ENCODE measurements at places on chromosomes 5 and 9. TPM values are rescaled to one million over a fixed set of nuclear protein-coding genes. Genes with fewer than 3 reads are reported as not detected.

The GABRA1 gene
- total RNA-seq = not detected

The TMOD1 gene
- 5.2 TPM for total RNA-seq

The FAM151B gene
- 2.6 TPM for total RNA-seq

The PAEP gene
- total RNA-seq = not detected

The C9orf153 gene
- 0.14 TPM for total RNA-seq

DNA sequence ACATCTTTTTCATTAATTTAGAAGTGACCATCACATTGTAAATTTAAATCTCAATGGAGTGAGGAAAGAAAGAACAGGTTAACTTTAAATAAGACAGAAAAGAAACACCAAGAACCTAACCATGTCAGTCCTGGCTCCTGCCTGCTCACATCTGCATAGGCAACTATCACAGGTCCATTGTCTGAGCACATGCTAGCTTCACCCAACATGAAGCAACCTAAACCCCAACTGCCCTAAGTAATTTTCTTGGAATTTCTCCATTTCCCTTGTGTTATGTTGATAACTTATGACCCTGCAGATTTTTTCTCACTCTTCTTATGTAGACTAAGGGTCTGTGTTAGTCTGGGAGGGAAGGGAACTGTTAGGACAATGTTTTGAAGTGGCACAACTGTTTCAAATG is 2205.8 kb upstream of the ACO1 start:
- no peak for DNase-seq

DNA sequence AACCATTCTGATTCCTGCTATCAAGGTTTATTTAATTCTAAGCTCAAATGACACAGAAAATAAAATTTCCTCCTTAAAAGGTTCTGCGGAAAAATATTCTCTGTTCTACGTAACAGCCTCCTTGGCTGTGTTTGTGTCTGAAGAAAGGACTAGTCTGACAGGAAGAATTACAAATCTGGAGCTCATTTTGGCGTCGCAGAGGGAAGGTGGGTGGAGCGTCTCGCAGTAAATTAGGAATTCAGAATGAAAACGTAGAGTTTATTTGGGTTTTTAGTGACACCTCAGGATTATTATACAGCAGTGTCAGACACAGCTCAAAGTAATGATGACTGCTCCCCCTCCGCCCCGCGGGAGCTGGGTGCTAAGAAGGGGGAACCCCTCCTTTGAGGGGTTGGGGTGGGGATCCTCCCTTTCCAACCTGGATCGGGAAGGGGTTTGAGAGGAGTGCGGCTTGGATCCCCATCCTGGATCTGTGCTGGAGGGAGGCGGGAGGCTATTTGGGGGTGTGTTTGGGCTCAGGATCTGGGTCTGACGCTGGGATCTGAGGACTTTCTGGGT is 933 bp upstream of the TGFBR1 start:
- DNase-seq = peak; percentile 32

DNA sequence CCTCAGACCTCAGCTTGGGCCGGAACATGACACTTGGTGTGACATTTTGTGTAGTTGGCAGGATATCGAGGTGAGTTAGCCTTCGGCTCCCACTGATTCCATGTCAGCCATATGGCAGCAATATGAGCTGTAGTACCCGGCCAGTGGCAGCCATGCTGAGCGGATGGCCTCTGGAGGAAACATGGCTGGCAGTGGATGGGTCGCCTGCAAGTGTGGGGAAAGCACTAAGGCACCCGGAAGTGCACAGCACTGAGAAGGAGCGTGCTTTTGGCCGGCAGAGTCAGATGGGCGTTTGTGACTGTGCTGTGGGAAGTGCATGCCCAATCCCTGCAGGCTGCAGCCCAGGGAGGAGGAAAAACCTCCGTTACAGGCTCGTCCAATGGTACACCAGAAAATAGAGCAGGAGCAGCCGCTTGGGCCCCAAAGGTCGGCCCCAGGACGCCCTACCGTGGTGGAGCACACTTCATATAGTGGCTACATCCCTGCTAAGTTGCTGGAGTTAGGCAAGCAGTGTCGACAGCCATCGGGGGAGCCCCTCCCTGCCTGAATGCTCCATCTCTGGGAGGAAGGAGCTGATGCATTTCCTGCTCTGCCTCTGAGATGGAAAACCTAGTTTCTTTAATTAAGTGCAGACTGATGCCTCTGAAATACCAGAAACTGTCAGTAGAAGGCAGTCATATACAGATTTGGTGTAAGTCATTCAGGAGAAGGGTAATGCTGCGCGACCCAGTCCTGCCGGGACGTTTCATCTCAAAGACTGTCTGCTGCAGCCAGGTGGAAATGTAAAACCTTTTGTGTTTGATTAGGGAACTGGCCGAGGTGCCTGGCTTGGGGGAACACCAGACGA is 2185.8 kb upstream of the ACO1 start:
- no peak for DNase-seq

DNA sequence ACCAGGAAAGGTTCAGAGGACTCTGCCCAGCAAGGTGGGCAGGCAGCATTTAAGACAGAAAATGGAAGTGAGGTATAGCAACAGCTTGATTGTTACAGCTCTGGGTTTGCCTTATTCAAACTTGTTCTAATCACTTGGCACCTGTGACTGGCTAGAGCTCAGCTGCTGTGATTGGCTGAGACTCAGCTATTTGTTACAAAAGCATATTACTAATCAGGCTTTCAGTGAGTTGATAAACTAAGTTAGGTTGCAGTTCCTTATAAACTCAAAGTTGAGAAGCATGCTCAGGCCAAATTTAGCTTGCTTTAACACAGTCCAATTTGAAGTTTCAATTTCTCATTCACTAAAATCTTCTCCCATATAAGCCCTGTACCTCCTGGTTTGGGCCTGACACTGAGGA is 56.3 kb downstream of the GDA start:
- no peak for DNase-seq

- DNase-seq = no peak
These were observed 273.2 kb downstream of the ENC1 start for GRCh38 chr5:74367241-74367733.

- DNase-seq = no peak
These were observed 172.3 kb downstream of the PAPPA start for GRCh38 chr9:116325924-116326323.

DNA sequence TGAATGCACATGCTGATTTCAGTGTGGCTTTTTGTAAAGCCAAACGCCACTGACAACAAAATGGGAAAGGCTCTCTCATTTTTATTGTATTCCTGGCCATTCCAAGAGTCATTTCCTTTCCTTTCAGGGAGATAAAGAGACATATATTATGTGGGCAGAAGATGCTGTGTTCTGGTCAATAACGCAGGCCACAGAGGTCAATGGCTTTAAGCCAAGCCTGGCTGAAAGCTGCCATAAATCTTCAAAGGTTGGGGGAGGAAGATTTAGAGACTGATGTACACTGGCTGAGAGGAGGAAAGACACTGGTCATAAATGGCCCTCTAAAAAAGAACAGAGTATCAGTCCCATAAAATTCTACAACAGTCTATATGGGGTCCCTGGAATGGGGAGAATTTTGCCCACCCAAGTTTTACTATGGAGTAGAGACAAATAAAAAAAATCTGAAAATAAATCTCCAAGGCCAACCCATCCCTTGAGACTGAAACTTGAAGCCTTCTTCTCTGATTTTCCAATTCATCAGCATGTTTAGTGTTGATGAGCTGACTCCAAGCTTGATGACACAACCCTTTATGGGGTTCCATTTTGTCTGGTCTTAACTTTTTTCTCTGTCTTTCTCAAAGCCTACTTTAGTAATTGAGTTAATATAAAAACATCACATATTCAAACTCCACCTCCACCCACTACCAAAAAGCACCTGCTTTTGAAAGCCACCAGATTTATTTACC is 152.1 kb upstream of the SLC24A2 start:
- DNase-seq = peak; percentile 27

DNA sequence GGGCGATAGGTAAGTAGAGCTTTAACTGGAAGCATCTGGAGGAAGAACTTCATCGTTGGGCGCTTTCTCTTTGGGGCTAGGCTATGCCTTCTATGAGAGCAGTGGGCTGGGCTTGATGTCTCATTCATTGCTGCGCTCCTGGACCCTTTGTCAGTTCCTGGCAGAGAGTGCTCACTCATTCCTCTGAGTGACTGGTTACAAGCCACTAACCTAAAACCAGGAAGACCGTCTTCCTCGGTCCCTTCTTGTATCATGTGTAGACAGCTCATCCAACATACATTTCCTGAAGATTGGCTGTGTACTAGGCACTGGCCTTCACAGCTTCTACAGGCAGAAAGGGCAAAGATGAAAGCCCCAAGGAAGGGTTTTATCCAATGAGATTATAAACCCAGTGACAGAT is 6.4 kb downstream of the SWI5 start:
- peak; percentile 74 for DNase-seq

GRCh38 chr5:160387445-160387844 is 12.4 kb downstream of the FAM200C start:
- no peak for DNase-seq

- no peak for DNase-seq
These were observed 28.0 kb upstream of the ERAP1 start for GRCh38 chr5:96835791-96836191.

DNA sequence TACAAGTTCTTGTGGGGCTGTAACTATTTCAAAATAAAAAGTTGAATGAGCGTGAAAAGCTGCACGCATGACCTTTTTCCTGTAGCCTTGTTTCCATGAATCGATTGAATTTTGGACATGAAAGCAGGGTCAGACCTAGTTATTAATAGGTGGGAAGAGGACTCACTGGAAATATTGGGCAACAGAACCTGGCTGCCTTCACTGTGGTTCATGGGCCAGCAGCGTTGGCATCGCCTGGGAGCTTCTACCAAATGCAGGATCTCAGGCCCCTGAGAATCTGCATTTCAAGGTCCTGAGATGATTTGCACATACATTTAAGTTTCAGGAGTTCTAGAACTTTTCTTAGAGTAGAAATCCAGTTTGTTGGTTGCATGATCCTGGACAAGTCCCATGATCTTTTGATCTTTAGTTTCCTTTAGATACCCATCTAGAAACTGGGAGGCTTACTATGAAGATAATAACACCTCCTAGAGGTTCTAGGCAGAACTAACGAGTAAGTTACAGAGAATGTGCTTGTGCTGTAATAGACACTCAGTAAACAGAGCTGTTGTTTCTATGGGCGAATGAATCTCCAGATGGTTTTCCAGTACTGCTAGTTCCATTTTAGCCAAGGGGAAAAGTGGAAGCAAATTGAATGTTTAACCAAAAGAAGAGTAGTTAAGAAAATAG is 12.4 kb downstream of the ANKRD33B start:
- no peak for DNase-seq

DNA sequence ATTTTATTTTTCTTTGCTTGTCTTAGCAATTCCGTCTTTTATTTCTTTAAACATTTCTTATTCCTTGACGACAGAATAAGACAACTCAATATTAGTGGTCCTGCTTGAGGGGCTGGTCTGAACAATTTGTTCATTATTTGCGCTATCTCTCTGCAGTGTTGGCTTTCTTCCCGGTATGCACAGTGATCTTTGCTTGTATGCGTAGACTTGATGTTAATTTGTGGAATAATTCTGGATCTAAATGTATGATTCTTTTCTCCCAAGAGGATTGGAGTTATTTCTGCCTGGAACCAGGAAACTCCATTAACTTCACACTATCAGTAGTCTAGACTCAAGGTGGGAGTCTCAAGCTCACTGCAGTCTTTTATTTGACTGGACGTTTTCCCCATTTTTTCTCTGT is 80.4 kb downstream of the KDM4C start:
- no peak for DNase-seq

GRCh38 chr5:172534229-172535107 is 80.1 kb upstream of the SH3PXD2B start:
- DNase-seq = peak; percentile 4

GRCh38 chr5:93257616-93258015 is 323.4 kb downstream of the NR2F1-AS1 start:
- no peak for DNase-seq

DNA sequence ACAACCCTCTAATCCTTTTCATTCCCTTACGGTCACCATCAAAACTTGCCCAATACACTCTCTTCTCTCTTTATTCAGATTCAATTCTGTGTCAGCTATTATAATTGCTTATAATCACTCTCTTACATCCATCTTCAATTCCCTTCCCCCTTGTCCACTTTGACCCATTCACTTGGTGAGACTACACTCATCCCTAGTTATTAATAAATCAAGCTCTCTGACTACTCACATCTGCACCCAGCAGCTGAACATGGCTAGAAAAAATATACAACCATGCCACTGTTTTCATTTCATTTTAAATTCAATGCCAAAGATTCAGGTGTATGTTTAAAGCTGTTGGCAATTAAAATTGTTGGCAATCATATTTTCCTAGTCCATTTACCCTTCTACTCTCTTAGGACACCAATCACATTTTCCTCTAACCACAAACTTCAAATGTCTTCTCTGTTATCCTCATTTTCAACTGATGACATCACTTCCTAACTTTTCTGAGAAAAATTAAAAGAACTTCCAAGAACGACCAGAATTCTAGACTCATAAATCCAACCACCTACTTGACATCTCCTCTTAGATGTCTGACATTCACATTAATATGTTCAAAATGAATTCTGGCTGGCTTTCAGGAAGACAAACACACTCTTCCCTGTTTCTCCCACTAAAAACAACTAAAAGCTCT is 5.5 kb downstream of the C5orf15 start:
- DNase-seq = peak; percentile 36

DNA sequence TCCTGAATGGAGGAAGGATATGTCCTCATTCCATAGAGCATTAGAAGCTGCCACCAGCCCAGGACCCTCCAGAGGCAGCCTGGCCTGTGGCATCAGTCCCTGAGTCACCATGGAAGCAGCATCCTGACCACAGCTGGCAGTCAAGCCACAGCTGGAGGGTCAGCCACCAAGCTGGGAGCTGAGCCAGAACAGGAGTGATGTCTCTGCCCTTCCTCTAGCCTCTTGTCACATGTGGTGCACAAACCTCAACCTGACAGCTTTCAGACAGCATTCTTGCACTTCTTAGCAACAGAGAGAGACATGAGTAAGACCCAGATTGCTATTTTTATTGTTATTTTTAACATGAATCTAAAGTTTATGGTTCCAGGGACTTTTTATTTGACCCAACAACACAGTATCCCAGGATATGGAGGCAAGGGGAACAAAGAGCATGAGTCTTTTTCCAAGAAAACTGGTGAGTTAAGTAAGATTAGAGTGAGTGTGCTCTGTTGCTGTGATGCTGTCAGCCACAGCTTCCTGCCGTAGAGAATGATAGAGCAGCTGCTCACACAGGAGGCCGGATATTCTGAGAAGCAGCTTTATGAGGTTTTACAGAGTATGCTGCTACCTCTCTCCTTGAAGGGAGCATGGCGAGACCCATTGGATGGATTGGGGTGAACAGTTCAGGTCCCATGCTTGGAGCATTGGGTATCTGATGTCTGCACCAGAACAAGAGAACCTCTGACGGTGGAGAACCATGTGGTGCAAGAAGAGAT is 13.0 kb upstream of the CYFIP2 start:
- no peak for DNase-seq

DNA sequence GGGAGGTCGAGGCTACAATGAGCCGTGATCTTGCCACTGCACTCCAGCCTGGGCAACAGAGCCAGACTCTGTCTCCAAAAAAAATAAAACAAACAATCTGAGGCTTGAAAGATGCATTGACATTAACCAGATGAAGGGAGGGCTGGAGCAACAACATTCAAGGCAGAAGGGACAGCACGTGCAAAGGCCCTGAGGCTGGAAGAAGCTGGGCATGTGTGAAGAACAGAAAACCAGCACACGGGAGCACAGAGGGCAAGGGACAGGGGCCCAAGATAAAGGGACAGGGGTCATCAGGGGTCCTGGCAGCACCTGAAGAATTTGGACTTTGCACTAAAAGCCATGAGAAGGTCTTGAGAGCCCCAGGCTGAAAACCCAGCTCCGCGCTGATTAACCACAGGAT is 3.3 kb downstream of the PTGES start:
- no peak for DNase-seq

Data from dermis blood vessel endothelial cell (primary cell).